ENCODE measurements at places on chromosomes 6 and 20.

DNA sequence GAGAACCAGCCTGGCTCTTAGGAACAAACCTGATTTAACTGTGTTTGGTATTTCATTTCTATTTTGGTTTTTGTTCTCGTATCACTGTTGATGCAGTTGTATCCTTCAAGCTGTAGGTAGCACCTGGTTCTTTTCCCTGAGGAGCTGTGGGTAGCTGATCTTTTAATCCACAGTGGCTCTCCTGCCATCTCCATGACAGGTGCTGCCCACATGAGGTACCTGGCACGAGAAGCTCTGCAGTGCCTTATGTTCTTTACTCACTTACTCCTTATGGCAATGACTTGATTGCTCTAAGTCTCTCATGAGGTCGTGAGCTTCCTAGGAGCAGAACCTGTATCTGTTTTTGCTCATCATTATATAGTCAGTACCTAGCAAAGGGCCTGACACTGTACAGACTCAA is 74.3 kb upstream of the EMILIN3 start:
- DNase-seq, result no peak

DNA sequence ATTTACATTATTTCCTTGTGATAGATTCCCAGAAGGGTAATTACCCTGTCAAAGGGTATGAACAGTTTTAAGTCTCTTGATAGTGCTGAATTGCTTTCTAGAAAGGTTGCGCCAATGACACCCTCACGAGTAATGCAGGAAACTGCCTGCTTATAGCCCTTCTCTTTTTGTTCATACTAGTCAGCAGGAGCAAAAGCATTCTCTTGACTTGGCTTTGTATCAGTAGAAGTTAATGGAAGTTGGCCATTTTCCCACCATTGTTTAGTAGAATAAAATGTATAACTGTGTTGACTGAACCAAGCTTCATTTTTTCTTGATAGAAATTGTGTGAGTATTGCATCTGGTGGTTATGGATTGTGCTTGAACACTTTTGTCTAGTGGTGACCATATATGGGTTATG is 100.1 kb downstream of the FARS2 start:
- DNase-seq, result no peak

- DNase-seq, result no peak
Measured at GRCh38 chr20:17759449-17759848, 59.7 kb downstream of the BANF2 start.

DNA sequence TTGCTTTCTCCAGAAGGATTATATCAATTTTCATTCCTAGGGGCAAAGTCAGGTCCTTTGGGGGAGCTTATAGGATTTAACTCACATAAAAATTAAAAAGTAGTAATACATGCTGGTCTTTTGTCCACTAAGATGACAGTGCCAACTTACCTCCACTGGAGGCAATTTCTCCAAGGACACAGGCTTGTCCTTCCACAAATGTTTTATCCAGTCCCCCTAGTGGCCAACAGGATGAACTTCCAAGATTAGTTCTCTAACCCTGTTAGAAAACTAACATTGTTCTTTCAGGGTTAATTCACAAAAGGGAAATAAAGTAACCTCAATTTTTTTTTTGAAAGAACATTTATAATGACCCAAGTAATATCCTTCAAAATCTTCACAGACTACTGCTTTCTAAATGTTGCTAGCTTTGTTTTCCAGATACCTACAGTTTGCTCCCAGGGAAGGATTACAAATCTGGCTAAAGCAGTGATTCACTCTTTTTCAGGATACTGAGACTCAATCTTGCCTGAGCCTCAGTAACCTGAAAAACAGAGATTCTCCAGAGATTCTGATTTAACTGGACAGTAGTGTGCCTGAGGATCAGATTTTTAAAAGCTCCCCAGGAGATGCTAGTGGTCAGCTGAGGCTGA is 31.7 kb upstream of the UBR2 start:
- peak; percentile 7 for DNase-seq

- no peak for DNase-seq
Measured at GRCh38 chr6:70717038-70717801, 49.5 kb downstream of the SMAP1 start.

- DNase-seq, result no peak
Measured at GRCh38 chr6:127083231-127083962, 35.1 kb upstream of the RSPO3 start.

GRCh38 chr6:137155830-137156229 is 17.6 kb downstream of the IL22RA2 start:
- no peak for DNase-seq

- DNase-seq, result no peak
Measured at GRCh38 chr6:22910370-22910769, 341.0 kb downstream of the HDGFL1 start.

GRCh38 chr20:10089871-10090587 is 55.2 kb downstream of the ANKEF1 start:
- no peak for DNase-seq

DNA sequence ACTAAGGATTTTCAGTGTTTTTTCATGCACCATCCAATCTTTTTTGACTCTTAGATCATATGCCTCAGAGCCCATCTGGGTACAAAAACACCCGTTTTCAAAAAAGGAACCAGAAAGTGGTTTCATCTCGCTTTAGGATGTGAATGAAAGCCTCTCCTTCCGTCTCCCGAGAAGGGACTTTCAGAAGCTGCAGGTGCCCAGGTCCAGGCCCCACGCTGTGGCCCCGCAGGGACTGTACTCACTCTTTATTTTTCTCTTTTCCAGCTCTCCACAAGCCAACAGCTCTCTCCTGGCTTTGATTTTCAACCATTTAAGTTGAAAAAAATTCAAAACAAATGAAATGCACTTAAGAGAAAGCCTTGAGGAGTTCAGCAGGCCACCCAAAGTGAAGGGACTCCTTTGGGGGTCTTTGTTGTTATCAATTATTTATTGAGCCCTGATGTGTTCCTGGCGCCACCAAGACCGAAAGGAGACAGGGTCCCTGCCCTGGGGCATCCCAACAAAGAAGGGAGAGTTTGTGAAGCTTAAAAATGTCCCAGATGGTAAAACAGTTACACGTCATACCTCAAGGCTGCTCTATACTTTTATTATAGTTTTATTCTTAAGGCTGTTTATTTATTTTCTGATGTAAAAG is 467.3 kb downstream of the PREX1 start:
- DNase-seq, result no peak

DNA sequence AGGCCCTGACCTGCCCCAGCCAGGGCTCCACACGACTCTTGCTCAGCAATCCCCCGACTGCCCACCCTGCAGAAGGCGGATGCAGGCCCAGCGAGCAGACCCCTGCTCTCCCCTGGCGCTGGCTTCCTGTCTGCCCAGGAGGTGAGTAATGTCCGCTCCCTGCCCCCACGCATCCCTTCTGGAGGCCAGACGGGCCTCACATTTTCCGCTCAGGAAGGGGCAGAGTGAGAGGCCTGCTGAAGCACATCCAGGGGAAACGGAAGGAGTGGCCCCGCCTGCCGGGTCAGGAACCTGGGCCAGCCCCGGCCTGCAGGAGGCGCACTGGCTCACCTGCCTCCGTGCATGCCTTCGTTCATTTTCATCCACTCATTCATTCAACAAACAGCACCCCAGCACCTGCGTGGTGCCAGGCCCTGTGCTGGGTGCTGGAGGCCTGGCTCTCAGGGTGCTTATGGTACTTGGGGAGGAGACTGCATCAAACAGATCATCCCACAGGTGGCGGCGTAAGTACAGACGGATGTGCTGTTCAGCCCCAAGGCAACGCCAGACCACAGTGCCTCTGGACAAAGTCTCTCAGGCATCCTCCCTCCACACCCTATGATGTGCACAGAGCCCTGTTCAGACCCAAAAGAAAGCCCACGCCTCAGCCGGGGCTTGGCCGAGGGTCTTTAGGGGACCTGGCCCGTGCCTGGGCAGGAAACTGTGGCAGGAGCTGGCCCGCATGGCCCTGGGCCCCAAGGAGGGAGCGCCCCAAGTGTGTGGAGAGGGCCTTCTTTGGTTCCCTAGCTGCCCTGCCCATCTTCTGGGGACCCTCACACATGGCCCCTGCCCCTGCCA is 112.1 kb downstream of the ASXL1 start:
- DNase-seq, result no peak

DNA sequence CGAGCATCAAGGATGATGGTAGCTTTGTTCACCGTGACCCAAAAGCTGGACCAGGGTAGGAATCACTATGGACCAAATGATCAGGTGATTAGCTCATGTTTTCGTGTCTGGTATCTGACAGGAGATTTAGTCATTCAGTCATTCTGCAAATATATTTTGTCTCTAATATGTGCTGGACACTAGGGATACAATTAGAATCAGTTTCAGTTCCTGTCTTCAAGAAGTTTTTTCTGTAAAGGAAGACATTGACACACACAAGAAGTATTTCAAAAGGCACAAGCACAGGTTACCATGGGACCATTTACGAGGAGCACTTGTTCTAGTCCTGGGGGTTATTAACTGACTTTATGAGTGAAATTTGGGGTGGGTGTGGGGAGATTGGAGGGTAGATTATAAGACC is 244.9 kb downstream of the HIVEP2 start:
- no peak for DNase-seq

- no peak for DNase-seq
Measured at GRCh38 chr6:111416529-111416928, 66.5 kb downstream of the REV3L start.

- no peak for DNase-seq
Measured at GRCh38 chr6:89615882-89616281, 22.7 kb downstream of the LYRM2 start.

DNA sequence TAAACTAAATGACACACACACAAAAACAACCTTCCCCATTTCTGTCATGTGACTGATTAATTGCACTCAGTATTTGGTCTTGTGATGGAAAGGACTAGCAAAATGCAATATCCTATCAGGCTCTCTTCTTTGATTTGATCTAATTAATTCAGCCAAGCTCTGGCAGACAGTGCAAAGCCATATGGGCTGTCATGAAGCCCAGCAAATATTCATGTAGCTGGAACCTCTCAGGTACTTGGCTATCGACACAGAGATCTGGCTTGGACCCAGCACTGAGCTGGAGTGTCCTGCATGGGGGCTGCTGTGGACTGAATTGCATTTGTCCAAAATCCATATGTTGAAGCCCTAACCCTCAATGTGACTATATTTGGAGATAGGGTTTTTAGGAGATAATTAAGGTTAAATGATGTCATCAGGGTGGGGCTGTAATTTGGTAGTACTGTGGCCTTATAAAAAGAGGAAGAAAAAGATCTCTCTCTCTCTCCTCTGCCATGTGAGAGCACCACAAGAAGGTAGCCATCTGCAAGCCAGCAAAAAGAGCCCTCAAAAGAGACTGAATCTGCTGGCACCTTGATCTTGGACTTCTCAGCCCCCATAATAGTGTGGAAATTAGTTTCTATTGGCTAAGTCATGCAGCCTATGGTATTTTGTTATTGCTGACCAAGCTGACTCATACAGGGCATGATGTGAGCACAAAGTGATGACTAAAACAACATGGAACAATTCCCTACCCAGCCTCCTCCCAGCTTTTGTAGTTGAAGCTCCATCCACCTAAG is 77.1 kb downstream of the STMND1 start:
- DNase-seq, result no peak

DNA sequence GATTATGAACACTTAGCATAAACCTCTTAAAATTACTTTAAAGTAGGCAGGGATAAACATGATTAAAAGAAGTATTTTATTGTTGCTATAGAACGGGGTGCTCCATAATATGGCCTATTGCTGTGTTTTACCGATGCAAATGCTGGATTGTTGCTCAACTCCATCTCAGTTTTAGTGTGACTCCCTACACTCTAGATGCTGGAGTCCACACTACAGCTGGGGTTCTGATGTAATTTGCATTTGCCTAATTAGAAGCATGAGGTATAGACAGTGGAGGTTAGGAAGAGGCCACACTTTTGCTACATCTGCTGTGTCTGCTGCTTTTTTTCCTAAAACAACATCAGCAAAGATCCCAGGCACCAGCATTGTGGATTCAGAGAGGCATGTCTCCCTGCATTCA is 6.7 kb upstream of the HMGN3 start:
- DNase-seq, result no peak

GRCh38 chr20:53265304-53265875 is 293.2 kb downstream of the TSHZ2 start:
- no peak for DNase-seq

GRCh38 chr20:32474967-32475811 is 109.9 kb downstream of the NOL4L start:
- DNase-seq, result no peak

- no peak for DNase-seq
Measured at GRCh38 chr6:50288881-50289280, 239.2 kb upstream of the DEFB112 start.

DNA sequence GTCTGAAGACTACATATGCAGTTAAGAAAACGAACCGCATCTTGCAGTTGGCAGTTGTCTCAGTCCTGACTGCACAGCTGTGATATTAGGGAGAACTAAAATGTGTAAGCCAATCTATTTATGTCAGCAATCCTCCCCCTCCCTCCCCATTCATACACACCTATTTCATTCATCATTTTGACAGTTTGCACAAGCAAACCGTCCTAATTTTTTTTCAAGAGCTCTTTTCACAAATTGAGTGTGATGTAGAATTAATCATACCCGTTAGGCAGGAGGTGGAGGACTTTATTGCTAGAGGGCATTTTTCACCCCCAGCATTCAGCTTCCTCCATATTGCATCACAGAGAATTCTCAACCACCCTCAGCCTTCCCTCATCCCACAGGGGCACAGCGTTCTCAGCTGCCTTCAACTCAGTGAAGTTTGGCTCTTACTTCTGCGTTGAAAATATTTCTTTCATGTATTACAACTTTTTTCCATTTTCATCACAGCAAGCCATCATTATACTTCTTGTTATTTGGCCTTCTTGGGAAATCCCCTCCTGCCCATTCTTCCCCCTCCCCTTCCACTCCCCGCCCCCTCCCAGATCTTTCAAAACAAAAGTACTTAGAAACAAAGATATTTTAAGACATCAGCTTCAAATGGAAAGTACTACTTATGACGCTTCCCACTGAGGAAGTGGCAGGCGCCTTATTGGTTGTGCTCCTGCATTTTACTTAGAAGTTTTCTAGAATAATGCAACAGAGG is 37.5 kb downstream of the NOX3 start:
- no peak for DNase-seq

- DNase-seq, result no peak
Measured at GRCh38 chr6:135566311-135567068, 69.0 kb upstream of the AHI1 start.

- DNase-seq, result no peak
Measured at GRCh38 chr6:37528541-37528940, 28.8 kb upstream of the CCDC167 start.

- DNase-seq, result no peak
Measured at GRCh38 chr20:44696315-44696714, 18.9 kb upstream of the CCN5 start.

GRCh38 chr20:41456351-41456750 is 89.7 kb upstream of the EMILIN3 start:
- no peak for DNase-seq

DNA sequence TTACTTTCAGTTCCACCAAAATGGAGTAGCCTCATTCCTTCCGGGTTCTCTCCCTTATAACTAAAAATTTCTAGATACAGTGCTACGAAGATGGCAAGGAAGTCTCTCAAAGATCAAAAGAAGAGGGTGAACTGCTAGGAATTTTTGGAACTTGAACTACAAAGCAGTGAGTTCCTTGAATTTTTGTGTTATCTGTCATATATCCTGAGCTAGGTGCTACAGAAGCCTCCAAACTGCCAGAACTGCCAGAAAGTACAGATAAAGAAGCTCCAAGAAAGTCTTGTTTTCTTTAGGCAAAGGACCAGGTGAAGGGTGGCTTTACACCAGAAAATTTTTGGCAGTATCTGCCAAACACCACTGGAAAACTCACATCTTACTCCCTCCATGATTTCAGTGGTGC is 218.8 kb upstream of the FLRT3 start:
- DNase-seq, result no peak

All from NCI-H2107 (cell line).